ENCODE measurements at places on chromosomes 7 and 10. TPM values are rescaled to one million over a fixed set of nuclear protein-coding genes. Genes with fewer than 3 reads are reported as not detected.

Gene SLK
- total RNA-seq, result 64.0 TPM

Gene OR13A1
- total RNA-seq, result not detected

- DNase-seq, result peak; percentile 69
Measured at GRCh38 chr10:80500572-80501380, 36.9 kb upstream of the SH2D4B start.

DNA sequence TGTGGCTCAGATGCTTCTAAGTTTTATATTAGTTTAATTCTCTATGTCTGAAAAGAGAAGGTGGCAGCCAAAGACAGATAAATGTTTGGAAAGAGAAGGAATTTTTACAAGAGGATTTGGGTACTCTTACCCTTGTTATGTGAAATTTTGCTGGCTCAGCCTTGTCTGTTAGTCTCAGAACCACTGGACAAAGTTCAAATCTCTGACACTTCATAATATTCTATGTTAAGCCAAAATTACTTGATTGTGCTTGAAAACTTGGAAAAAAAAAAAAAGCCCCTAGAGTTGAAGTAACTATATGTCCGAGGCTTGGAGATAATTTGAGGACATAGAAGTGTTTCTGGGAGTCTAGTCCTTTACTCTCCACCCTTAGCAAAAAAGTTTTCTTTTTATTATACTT lies 1079.3 kb upstream of the LRRTM3 start:
- DNase-seq, result no peak

GRCh38 chr7:20594023-20594422 lies 21.4 kb upstream of the ABCB5 start:
- DNase-seq, result peak; percentile 67

DNA sequence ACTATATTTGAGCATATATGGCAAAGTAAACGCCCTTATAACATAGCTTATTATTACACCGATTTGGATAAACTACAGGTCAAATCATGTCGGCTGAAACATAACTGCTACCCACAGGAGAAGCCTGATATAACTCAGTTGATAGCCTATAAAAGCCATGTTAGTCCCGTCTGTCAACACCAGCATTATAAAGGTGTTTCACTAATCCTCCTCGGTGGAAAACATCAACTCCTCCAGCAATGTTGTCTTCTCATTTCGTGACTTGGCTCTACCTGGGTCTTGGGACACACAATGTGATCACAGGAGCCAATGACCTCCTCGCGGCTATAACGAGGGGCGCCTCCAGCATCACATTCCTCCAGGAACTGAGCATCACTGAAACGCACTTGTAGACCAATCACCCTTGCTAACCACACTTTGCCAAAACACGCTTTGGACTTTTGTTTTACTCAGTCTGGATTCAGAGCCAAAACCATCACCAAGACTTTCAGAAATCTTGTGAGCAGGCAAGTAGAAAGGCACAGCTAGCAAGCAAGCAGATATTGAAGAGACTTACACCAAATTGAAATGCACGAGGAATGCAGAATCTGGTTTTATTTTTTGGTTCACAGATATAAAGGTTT lies 269.7 kb upstream of the NFE2L3 start:
- DNase-seq, result no peak

DNA sequence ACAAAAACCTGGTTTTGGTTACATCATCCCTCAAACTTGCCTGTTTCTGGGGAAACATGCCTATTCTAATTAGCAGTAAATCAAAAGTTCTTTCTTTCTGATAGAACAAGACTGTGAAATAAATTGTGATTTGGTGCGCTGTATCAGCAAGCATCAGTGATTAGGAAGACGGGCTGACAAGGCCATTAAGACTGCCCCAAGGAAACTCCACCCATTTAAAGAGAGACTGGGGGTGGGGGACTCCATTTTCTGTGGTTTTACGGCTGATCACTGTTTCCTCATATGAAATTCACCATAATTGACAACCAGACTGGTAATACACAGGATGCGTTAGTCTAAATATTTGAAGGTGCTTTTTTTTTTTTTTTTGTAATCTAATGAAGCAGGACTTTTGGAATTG lies 68.7 kb downstream of the MBL2 start:
- DNase-seq, result peak; percentile 40

DNA sequence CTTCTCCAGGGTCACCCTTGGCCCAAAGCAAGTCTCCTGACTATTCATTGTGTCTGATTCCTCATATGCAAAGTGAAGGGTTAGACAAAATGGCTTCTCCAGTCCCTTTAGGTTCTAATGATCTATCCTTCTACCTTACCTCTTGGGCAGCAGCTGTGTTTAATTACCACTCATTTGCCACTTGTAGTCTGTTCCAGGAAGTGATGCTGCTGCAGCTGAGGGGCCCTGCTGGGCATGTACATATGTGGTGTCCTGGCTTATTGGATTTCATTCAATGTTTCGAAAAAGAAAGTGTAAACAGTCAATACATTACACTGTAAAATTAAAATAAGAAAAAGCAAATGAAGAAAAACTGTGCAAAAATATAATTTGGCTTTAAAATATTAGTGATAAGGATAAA lies 36.6 kb downstream of the SCIN start:
- peak; percentile 27 for DNase-seq

- DNase-seq, result no peak
Measured at GRCh38 chr7:128044064-128044463, 12.8 kb upstream of the LRRC4 start.

Measured in RPMI7951 (cell line).